SJCRH30 (cell line): ENCODE measurements at places on chromosomes 4 and X. TPM values are rescaled to one million over a fixed set of nuclear protein-coding genes. Genes with fewer than 3 reads are reported as not detected.

CCDC149 gene
- total RNA-seq, result 0.91 and 1.1 TPM in 2 replicates

NAP1L2 gene
- total RNA-seq, result not detected in 2 replicates

SORBS2 gene
- not detected in 2 replicates for total RNA-seq

LNX1 gene
- 3.3 and 3.4 TPM in 2 replicates for total RNA-seq

CENPVL3 gene
- total RNA-seq, result not detected in 2 replicates

GPR119 gene
- total RNA-seq, result not detected in 2 replicates

PPP2R2C gene
- not detected in 2 replicates for total RNA-seq

RBM46 gene
- not detected in 2 replicates for total RNA-seq

NHSL2 gene
- 0.02 TPM in 1 of 2 replicates, not detected in the other for total RNA-seq

SHROOM2 gene
- total RNA-seq, result 0.57 and 0.84 TPM in 2 replicates

MSMO1 gene
- total RNA-seq, result 38.6 and 44.6 TPM in 2 replicates

PCYT1B gene
- 7.2 TPM in 2 replicates for total RNA-seq

PCSK1N gene
- not detected in 2 replicates for total RNA-seq

USP53 gene
- 10.5 and 14.0 TPM in 2 replicates for total RNA-seq

DUSP21 gene
- not detected in 2 replicates for total RNA-seq

CPXCR1 gene
- total RNA-seq, result 0.10 TPM in 1 of 2 replicates, not detected in the other

PPP1R2C gene
- not detected in 2 replicates for total RNA-seq

PHEX gene
- total RNA-seq, result 0.73 and 1.1 TPM in 2 replicates
